Posterior cingulate gyrus (tissue), 11 donors: ENCODE measurements at places on chromosomes 4 and X.

- DNase-seq = no peak
Observed at GRCh38 chr4:136893573-136893972, 638.7 kb downstream of the PCDH18 start.

GRCh38 chrX:132592880-132593279 lies 104.0 kb upstream of the MBNL3 start:
- DNase-seq = no peak

DNA sequence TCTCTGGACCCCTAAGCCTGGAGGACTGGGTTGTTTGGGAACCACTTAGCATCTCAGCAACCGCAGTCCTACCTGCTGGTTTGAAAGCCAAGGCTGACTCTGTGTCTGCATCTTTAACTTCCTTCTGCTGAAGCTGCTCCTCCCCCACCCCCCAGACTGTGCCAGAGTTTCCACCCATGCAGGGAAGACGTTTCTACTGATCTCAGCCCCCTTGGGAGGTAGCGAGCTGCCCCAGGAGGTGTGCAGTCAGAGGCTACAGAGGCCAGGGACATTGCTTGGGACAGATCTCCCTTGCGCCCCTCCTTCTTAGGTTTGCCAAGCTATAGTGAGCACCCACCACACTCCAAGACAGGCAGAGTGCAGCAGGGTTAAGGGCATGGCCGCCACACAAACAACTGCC lies 4.7 kb upstream of the FATE1 start:
- DNase-seq = no peak

DNA sequence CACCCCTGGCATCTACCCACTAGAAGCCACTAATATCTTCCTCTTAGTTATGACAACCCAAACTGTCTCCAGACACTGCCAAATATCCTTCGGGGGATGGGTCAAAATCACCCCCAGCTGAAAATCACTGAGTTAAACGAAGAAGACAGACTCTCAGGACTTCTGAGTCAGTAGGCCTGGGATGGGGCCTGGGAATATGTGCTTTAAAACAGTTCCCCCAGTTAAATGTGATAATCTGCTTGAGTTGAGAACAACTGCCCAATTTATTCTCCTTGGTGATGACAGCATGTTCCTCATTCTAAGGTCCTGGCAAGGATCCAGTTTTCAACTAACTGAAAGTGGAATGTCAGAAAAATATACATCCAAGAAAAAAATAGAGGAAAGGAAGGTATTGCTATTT lies 52.4 kb downstream of the CBLL2 start:
- no peak for DNase-seq

GRCh38 chr4:138611721-138612120 lies 369.6 kb upstream of the SLC7A11 start:
- no peak for DNase-seq

DNA sequence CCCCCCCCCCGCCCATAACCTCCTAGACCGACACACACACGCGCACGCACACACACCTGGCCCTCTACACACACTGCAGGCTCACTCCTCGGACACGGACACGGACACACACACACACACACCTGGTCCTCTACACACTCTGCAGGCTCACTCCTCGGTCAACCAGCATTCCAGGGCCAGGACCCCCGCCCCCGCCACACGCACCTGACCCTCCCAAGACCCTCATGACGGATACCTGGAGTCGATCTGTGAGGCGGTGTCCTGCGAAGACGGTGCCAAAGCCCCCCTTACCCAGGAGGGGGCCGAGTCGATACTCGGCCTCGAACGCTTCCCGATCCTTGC lies 552 bp downstream of the PIM2 start:
- no peak for DNase-seq

- DNase-seq = no peak
Observed at GRCh38 chr4:182918044-182918607, 940 bp upstream of the DCTD start.

GRCh38 chr4:7541414-7541810 lies 106.7 kb upstream of the PSAPL1 start:
- no peak for DNase-seq

DNA sequence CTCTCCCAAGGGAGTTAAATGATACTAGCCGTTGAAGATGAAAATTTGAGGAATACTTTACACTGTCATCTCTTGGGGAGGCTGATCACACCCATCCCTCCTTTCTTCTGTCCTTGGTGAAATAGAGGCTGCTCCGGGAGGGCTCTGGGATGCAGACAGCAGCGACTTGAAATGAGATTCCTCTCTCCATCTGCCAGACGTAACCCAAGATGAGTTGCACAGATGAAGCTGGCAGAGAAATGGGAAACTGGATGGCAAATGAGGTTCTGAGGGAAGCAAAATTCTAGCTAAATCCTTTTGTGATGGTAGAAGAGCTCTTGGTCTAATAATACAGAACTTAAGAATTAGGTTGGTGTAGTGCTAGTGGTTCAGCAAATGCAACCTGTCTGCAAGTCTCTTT lies 201.4 kb downstream of the AASDH start:
- DNase-seq = no peak

GRCh38 chr4:92421920-92422319 lies 118.2 kb downstream of the GRID2 start:
- no peak for DNase-seq

GRCh38 chr4:118751629-118752323 lies 66.6 kb downstream of the METTL14 start:
- DNase-seq = no peak

- DNase-seq = no peak
Observed at GRCh38 chrX:123230798-123231197, 46.7 kb downstream of the GRIA3 start.

GRCh38 chr4:61332693-61333092 lies 132.6 kb downstream of the ADGRL3 start:
- DNase-seq = no peak

DNA sequence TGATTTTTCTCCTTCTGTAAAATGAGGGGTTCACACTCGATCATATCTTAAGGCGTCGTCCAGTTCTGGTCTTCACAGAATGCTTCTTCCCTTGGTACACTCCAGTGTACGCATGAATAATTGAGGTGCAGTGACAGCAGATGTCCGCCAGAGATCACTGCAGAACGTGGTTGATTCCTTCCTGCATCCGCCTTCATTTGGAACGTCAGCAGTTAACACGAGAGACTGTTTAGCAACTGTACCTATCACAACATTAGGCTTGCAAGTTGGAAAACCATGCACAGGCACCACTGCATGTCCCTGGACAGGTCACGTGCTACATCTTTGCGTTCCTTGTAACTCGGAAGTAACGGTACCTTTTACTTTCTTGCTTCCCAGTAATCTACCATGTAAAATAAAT lies 66.0 kb upstream of the GEMIN8 start:
- DNase-seq = peak; percentile 22

DNA sequence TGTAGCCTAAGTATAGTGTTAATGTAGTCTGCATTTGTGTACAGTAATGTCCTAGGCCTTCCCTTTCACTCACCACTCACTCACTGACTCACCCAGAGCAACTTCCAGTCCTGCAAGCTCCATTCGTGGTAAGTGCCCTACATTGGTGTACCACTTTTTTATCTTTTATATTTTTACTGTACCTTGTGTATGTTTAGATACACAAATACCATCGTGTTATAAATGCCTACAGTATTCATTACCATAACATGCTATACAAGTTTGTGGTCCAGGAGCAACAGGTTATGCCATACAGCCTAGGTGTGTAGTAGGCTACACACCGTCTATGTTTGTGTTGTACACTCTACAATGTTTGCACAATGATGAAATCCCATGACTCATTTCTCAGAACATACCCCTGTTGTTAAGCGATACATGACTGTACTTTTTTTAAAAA lies 15.4 kb downstream of the TSPAN5 start:
- no peak for DNase-seq

DNA sequence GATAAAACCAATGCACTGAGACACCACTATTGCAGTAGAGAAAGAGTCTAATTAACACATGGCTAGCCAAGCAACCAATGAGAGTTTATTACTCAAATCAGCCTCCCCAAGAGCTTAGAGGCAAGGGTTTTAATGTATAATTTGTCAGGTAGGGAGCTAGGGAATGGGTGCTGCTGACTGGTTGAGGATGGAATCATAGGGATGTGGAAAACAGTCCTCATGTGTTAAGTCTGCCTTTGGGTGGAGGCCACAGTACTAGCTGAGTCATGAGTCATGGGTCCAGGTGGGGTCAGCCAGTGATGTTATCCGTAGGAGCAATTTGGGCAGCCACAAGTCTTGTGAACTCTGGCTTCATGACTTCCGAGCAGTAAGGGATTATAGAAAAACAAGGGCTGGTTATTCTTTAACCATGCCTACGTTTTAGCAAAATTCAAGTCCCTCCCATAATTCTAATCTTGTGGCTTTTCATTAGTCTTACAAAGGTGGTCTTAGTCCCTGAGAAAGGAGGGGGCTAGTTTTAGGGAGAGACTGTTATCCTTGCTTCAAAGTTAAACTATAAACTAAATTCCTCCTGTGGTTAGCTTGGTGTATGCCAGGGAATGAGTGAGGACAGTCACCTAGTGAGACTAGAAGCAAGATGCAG lies 25.1 kb upstream of the PLAC8 start:
- DNase-seq = no peak

DNA sequence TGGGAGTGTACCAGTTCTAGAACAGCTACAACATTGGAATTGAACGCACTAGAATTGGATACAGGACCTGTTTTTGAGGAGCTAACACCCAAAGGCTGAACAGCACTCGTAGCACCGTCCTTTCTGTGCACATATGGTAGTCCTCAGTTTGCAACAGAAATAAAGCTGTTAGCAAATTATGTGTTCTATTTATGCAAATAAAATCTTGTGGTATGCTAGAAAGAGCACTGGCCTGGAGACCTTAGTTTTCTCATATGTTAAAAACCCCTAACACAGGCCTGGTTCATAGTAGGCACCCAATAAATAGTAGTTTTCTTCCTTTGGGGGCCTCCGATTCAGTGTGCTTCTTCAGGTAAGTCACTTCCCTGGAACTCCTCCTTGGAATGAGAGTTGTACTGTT lies 140.3 kb downstream of the AR start:
- no peak for DNase-seq

GRCh38 chrX:148380650-148381561 lies 119.5 kb upstream of the AFF2 start:
- no peak for DNase-seq

DNA sequence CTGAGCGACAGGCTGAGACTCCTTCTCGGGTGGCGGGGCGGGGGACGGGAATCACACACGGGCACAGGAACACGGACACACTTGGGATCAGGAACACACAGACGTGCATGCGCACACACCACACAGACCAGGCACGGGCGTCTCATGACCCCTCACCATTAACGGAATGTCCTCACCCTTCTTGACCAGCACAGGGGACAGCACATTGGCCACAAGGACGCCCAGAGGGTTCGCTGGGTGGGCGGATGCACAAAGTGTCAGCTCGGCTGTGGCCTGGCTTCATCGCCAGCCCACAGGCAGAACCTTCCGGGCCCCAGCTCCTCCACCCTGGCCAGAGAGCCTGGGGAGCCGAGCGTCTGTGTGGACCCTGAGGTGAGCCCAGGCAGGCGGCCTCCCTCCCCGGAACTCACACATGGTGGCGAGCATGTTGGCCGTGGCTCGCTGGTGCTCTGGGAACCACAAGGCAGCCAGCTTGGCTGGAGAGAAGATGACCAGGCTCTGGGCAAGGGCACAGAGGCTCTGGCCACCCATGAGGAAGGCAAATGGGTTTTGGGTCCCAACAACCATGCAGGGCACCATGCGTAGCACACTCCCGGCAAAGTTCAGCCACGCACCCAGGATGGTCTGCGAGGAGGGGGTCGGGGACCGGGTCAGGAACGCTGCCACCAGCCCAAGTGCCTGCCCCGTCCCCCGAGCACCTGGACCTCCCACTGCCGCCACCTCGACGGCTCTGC lies 3.1 kb downstream of the SLC49A3 start:
- DNase-seq = no peak

- DNase-seq = no peak
Observed at GRCh38 chrX:79482686-79483085, 115.6 kb upstream of the ITM2A start.

DNA sequence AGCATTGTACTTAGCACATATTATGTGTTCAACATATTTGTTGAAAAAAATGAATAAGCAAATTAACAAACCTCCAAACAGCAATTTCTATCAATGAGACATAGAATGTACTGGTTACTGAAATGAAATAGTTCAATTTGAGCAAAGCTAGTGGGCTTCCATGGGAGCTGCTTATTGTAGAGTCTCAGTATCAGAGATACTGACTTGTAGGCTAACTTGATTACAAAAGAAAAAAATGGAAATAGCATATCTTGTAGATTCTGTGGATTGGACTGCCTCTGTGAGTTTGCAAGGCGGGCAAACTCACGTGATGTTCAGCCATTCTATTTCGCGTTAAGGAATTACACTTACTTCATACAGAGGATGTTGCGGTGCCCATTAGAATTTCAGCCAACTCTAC lies 222.1 kb upstream of the JADE1 start:
- no peak for DNase-seq

DNA sequence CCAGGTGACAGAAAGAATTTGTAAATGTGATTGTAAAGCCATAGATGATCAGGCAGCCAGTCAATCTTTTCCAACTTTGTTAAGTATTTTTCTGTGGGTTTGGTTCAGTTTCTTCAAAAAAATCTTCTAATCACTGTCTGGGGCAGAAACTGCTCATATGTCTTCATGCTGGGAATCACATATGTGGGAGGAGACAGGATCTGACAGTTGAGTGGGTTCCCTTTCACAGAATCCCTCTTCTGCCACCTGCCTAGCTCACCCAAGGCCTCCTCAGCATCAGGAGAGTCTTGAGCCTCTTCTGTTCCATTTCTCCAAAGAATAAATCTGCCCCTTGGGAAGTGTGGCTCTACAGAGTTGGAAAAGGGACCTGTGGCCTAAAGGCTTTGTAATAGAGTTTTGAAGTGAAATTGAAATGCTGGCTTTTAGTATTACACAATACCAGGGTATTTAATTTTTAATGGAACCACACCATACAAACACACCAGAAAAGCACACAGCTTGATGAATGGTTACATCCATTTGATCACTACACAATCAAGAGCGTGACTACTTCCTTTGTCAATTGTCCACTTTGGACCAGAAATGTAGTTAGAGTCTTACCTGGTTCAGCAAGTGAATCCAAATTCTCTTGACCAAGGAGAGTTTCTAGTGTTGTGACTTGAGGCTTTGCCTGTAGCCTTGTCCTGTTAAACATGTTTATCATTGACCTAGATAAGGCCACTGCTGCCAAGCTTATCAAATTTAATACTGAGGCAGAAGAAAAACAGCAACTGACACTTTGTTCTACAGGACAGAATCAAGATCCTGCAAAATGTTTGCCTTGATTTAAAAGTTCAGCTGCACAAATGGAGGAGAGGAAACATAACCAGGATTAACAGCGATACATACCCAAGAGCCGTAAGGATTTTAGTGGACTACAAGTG lies 20.4 kb downstream of the MSMO1 start:
- DNase-seq = no peak

- DNase-seq = peak; percentile 16
Observed at GRCh38 chrX:12137951-12138360, 317 bp upstream of the FRMPD4 start.

GRCh38 chrX:46838486-46838870 lies 1.6 kb downstream of the RP2 start:
- DNase-seq = no peak
